ENCODE measurements at places on chromosomes 6 and 20.

GRCh38 chr6:126913651-126914050 lies 204.8 kb upstream of the RSPO3 start:
- no peak for DNase-seq

- no peak for DNase-seq
Observed at GRCh38 chr6:52718550-52718949, 44.7 kb downstream of the GSTA2 start.

DNA sequence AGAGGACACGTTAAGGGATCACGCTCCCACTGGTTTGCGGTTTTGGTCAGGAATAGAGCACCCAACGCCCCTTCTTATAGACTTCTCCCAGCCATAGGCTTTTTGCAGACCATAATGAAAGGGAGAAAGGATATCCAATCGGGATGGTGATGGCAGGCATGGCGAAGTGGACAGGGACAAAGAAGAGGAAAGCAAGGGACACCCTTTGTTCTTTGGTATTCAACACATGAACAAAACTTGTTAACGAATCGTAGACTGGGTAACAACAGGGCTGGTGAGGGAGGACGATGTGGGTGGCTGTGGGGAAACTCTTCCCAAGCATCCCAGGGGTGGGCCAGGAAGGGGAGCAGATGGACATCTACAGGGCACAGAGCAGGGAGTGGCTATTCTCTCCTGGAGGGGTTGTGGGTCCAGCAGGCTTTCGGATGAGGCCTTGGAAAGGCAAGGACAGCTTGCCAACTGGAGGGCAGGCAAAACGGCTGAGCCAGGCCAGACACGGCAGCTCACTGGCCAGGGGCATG lies 1.4 kb upstream of the HSP90AB1 start:
- no peak for DNase-seq

DNA sequence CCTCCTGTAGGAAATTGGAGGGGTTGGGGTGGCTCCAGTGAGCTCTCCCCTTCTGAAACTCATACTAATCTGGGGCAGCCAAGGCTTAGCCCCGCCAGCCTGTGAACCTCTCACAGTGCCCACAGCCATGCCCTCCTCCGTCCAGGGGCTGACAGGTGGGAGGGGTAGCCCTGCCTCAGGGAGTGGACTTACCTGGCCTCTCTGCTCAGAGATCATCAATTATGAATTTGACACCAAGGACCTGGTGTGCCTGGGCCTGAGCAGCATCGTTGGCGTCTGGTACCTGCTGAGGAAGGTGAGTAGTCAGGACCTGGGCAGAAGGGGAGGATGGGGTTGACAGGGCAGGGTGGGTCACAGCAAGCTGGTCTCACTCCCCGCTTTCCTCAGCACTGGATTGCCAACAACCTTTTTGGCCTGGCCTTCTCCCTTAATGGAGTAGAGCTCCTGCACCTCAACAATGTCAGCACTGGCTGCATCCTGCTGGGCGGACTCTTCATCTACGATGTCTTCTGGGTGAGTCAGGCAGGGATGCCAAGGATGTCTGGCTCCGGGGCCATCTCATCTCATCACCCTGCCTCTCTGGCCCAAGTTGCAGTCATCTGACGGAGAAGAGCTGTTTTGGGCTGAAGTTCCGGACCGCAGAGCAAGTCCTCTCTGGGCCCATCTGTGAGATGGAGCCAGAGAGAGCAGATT lies 34.7 kb downstream of the HM13 start:
- DNase-seq = no peak

DNA sequence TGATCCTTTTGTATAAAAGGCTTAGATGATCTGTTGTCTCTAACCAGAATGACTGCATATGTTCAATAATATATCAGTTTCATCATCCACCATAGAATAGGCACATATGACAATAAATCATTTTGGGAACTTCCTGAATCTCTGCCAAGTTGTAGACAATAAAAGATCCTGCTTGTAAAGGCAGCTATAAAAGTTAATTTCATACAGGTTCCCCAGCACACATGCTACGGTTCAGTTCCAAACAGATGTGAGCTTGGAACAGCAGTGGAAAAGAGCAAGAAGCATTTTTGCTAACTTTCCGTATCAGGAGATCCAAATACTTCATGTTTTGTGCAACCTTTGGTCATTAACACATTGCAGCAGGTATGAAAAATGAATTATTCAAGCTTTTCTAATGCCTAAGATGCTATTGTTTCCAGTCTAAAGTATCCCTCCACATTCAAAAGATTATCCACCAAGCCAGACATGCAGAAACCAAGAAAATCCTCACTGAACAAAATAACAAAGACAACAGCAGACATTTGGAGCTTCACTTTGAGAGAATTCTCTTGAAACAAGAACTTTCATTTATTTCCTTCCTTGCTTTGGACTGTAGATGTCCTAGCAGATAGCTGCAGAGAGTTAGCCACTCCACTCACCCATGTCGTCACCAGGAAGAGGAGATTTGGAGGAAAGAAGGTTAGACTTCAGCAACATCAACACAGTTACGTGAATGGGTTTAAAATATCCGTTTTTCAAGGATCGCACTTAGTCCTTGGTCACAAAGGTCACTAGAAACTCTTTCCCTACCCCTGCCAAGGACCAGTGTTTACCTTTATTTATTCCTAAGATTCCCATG lies 453.5 kb upstream of the JARID2 start:
- no peak for DNase-seq

DNA sequence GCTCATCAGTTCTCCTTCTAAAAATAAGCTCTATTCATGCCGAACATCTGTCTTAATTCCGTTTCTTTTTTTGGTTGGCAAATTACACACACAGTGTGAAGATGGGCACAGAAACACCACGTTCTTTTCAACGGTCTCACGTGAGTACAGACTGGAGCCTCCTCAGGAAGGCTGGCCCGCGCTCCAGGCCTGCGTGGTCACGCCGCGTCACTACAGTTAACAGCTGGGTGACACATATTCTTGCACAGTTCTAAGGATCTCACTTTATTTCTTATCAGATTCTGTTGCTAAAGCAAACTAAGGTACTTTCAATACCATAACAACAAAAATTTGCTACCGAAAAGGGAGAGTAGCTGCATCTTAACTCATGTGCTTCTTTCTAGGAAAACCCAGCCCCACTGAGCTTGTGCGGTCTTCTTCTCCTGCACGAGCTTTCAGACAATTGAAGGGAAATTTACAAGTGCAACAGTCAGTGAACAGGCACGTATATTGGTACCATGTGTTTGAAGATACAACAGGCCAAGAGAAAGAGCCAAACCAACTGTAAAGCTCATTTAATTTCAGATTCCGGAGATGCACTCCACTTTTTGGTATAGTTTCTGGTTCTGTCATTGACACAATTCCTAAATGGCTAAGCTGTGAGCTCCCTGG lies 55.6 kb upstream of the MPC1 start:
- no peak for DNase-seq

GRCh38 chr6:170031684-170032121 lies 259.2 kb downstream of the DLL1 start:
- DNase-seq = no peak

Data from NCI-H187 treated with DMSO at 0.1 percent for 48 hours (cell line).